ENCODE measurements at places on chromosomes 4 and X.

DNA sequence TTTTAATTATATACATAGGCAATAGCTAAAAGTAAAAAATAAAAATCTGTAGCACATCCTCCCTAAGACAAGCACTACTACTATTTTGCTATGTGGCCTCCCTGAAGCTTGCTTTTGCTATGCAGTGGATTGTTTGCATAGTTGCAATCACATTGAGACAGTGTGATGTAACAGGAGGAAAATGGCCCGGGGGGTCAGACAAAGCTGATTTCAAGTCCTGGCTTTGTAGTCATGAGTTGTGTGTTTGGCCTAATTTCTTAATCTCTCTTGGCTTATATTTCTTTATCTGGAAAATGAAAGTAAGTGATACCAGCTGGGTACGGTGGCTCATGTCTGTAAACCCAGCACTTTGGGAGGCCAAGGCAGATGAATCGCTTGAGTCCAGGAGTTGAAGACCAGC, 166.6 kb downstream of the LHFPL1 start:
- peak; percentile 47 for DNase-seq

- DNase-seq, result peak; percentile 13
Measured at GRCh38 chr4:83890231-83890630, 354.3 kb downstream of the GPAT3 start.

GRCh38 chr4:77126809-77127208, 30.2 kb upstream of the CCNG2 start:
- DNase-seq, result no peak

DNA sequence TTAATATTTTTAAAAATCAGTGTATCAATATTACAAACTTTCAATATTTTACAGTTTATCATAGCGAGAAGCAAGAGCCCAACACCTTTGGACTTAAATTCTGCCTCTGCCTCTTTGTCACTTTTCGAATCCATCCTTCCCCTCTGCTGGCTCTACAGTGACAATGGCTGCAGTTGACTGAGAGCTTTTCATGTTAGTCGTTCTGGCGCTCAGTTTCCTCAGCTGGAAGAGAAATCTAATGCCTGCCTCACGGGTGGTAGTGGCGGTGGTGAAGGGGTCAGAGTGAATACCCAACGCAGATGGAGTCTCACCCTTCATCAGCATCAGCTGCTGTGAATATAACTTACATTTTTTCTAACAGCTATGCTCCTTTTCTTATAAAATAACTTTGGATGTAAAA, 144.8 kb downstream of the NWD2 start:
- no peak for DNase-seq

DNA sequence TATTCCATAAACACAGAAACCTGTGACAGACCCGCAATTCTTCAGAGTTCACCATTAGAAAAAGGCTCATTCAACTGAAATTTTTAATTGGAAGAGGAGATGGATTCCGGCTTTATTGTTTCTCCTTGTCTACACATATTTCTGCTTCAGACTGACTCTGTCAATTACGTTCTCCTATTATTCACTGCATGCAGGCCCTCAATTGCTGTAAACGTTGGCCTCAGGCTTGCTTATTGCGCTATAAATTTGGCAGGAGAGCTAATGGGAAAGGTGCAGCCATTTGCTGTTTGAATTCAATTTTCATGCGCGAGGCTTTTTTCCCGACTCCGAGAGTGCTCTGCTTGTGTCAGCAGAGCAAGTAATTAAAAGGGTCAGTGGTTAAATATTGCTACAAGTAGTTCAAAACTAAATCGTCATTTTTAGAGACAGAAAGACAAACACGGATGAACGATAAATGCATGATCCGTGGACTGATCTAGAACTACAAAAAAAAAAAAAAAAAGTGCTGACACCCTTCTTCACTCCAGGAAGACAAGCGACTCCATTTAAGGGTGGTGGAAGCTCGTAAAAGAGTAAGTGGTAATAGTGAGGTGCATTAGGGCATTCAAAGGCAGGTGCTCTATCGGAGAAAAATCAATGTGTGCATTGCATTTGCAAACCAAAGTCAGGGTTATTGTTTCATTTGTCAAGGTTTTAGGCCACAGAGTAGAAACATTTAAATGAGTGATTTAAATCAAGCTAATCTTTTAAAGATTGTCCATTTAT, 841.6 kb upstream of the FRG1 start:
- DNase-seq, result no peak

- peak; percentile 19 for DNase-seq
Measured at GRCh38 chr4:88275516-88275915, 8.8 kb downstream of the PPM1K start.

- no peak for DNase-seq
Measured at GRCh38 chr4:10017037-10017893, 4.0 kb downstream of the SLC2A9 start.
